ENCODE measurements at places on chromosomes 12 and 14. TPM values are rescaled to one million over a fixed set of nuclear protein-coding genes. Genes with fewer than 3 reads are reported as not detected.
A peak's percentile ranks its signal among the peaks of the same experiment; 100 is the strongest.

Gene ZNF641
- 9.4 TPM for total RNA-seq

Gene FCF1
- 71.3 TPM for total RNA-seq

GRCh38 chr12:11461433-11461832 lies 66.1 kb upstream of the PRB2 start:
- H3K27ac ChIP-seq: no peak overlapping the region
- no peaks in the 10 kb centered on the region for H3K36me3 ChIP-seq
- H3K4me1 ChIP-seq: no peaks in the 10 kb centered on the region
- no peak overlapping the region for H3K4me3 ChIP-seq
- H3K27me3 ChIP-seq: no peaks in the 10 kb centered on the region
- DNase-seq: peak; percentile 56

Gene GALNT9
- not detected for total RNA-seq

GRCh38 chr12:6444704-6445688 lies at the start of gene CD27:
Gene CD27, plus strand, starts transcription at chr12:6444955. Its CDS starts 141 bp downstream, at chr12:6445096.
- DNase-seq: no peak
- H3K4me1 ChIP-seq: no peaks in the 10 kb centered on the region
- H3K36me3 ChIP-seq: no peaks in the 10 kb centered on the region
- no peaks in the 10 kb centered on the region for H3K27me3 ChIP-seq

Gene CFAP54
- 0.99 TPM for total RNA-seq

- H3K36me3 ChIP-seq: no peaks in the 10 kb centered on the region
- H3K4me3 ChIP-seq: no peak overlapping the region
- H3K27ac ChIP-seq: no peak overlapping the region
- DNase-seq: no peak
- H3K4me1 ChIP-seq: no peaks in the 10 kb centered on the region
Measured at GRCh38 chr12:89960011-89960507, 251.4 kb upstream of the ATP2B1 start.

DNA sequence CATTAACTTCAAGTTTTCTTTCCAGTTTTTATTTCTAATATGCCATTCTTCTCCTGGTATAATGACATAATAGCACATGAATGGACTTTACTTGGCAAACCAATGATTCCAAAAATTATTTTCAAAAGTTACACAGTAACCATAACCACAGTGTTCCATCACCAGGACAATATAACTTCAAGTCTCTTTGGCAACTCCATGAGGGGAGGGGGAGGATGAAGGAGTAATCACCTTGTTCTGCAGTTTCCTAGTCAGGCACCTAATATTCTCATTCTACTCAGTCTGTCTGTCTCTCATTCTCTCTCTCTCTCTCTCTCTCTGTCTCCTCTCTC lies 66.6 kb downstream of the BTG1 start:
- no peak overlapping the region for H3K4me3 ChIP-seq
- H3K27me3 ChIP-seq: no peaks in the 10 kb centered on the region
- DNase-seq: no peak
- H3K36me3 ChIP-seq: no peaks in the 10 kb centered on the region
- H3K4me1 ChIP-seq: no peaks in the 10 kb centered on the region
- no peak overlapping the region for H3K27ac ChIP-seq

Gene TPPP2
- total RNA-seq: 0.80 TPM

GRCh38 chr12:20101046-20101445 lies 267.3 kb upstream of the PDE3A start:
- peak; percentile 48 for DNase-seq
- H3K27ac ChIP-seq: no peak overlapping the region
- peaks cover 5% of the 10 kb centered on the region for H3K4me1 ChIP-seq

DNA sequence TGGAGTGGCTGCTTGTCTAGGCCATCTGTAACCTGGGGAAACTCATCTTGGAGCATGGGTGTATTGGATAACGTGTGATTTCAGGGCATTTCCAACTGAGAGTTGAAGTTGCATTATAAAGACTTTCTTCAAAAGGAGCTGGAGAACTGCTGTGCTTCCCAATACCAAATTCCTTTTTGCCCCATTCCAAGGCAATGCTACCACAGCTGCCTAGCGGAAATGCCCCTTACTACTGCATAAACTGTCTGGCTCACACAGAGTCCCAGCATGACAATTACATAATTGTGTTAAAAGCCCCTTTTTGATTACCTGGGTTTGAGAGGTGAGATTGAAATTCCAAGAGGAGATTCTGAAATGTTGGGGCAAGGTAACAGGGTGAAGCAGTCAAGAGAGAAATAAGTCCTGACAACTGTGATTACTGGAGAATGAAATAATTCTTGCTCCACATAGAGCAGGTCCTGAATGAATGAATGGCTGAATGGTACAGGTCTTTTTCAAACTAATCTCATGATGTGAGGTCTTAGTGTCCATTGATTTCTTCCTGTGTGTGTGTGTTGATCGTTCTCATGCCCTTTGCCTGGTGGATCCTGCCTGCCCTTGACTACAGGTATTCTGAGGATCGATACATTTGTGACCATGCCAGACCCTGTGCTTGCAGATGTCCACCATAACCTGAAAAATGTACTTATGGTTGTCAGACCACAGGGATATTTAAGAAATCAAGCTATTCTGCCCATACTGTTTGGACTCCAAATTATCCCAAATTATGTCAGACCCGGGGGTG lies 386.5 kb downstream of the GRIN2B start:
- peak; percentile 39 for DNase-seq
- H3K4me3 ChIP-seq: no peak overlapping the region
- peaks cover 7% of the 10 kb centered on the region for H3K4me1 ChIP-seq
- no peak overlapping the region for H3K27ac ChIP-seq
- H3K27me3 ChIP-seq: no peaks in the 10 kb centered on the region

DNA sequence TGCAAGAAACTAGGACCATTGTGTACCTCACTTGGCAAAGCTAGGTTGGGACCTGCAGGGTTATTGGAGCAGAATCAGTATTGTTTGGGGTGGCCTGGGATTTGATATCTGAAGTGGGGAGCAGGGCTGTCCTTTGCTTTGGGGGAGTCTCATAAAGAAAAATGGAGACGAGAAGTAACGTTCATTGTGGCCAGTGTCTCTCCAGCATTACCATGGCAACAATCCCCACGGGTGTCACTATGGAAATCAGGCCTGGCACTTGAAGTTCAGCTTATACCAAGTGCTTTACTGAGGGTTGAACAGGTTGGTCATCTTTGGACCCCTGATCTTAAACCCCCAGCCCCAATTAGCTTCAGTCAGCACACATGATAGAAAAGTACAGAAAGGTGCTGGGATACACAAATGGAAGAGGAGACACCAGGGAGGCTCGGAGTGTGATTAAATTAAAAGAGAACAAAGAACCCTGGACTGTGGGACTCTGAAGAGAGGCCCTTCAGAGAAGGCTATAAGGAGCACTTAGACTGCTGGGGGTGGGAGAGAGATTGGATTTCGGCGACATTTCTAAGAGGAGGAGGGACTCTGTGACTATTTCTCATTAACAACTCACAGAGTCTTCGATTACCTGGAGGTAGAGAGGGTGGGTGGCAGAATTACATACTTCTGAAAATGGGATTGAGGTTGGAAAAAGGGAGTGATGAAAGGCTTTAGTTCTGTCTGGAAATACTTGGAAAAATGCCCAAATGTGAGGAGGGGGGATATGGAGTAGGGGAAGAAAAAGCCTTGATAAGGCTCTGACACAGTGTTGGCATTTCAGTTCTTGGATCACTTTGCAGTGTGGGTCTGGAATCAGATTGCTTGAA lies 3.7 kb downstream of the KIF5A start:
- peaks cover 21% of the 10 kb centered on the region for H3K27me3 ChIP-seq
- peak overlapping the region; percentile 25 for H3K27ac ChIP-seq
- H3K4me3 ChIP-seq: no peak overlapping the region
- no peaks in the 10 kb centered on the region for H3K36me3 ChIP-seq
- DNase-seq: no peak

Gene SDSL
- total RNA-seq: 2.0 TPM

DNA sequence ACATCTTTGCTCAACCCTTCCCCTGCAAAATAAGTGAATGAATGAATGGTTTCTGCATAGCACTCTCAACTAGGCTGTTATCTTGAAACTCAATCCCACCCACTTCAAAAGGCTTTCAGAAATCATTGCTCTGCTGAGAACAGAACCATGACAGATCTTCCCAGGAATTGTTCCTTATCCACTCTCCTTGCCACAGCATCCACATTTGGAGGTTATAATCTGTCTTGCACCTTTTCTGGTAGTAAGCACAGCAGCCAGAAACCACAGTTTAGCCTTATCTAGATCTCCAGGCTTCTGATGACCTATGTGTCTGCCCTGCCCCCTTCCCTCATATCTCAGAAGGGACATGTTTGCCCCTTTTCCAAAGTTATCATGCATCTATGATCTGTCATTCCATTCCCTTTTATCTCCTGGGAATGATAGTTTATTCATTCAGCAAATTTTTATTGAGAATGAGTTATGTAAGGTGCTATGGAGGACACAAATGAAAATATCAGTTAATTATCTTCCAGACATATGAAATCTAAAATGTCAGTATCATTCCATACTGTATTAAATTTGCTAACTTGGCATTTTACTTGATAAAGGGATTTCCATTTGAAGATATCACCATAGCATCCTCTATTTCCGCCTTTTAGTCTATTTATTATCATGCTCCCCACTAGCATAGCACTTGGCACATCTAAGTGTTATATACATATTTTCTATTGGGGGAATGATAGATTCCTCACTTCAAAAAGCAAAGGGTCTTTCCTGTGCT lies 21.4 kb downstream of the LGR5 start:
- DNase-seq: peak; percentile 71
- no peaks in the 10 kb centered on the region for H3K27me3 ChIP-seq
- peaks cover 34% of the 10 kb centered on the region for H3K36me3 ChIP-seq
- H3K4me1 ChIP-seq: peaks cover 38% of the 10 kb centered on the region
- no peak overlapping the region for H3K27ac ChIP-seq

Gene ESPL1
- 33.3 TPM for total RNA-seq

- peaks cover 4% of the 10 kb centered on the region for H3K4me1 ChIP-seq
- peaks cover 57% of the 10 kb centered on the region for H3K27me3 ChIP-seq
- no peaks in the 10 kb centered on the region for H3K36me3 ChIP-seq
- no peak for DNase-seq
Measured at GRCh38 chr14:96739200-96739910, 57.8 kb upstream of the VRK1 start.

DNA sequence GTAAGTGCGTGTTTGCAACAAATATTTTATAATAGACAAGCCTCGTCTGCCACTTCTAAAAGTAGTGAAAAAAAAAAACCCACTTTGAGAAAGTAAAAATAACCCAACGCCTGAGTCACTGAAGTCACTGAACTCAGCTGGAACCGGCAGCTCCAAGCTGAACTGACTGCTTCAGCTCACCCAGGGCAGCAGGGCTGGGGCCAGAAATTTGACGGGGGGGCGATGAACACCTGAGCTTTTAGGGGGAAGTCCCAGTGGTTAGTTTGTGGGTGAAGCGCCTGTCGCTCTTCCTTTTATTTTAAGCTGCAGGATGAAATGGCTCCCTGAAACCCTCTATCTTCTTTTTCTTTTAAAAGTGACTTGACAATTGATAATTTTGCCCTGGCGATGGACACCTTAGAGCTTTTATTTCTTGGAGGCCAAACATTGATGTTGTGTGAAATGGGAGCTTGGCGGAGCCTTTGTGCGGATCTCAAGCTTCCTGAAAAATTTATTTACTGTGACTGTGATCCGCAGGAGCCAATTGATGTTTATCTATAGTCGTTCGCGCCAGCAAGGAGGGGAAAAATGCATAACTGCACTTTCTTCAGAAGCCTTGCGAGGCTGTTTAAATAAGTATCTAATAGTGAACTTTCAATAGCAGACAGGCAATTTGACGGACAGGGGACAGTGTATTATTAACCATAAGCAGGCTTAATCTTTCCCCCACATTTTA lies 173.2 kb upstream of the MYL2 start:
- H3K27me3 ChIP-seq: no peaks in the 10 kb centered on the region
- no peak for DNase-seq
- H3K4me1 ChIP-seq: peaks cover 2% of the 10 kb centered on the region
- H3K27ac ChIP-seq: peak overlapping the region; percentile 10

Gene ENDOU
- not detected for total RNA-seq

Gene BRF1
- 44.5 TPM for total RNA-seq

Gene FIGNL2
- 9.0 TPM for total RNA-seq

Gene GLI1
- 5.6 TPM for total RNA-seq

Gene KRT71
- not detected for total RNA-seq

GRCh38 chr12:103801709-103802585 lies 39.1 kb downstream of the NT5DC3 start:
- H3K4me3 ChIP-seq: no peak overlapping the region
- no peak overlapping the region for H3K27ac ChIP-seq

DNA sequence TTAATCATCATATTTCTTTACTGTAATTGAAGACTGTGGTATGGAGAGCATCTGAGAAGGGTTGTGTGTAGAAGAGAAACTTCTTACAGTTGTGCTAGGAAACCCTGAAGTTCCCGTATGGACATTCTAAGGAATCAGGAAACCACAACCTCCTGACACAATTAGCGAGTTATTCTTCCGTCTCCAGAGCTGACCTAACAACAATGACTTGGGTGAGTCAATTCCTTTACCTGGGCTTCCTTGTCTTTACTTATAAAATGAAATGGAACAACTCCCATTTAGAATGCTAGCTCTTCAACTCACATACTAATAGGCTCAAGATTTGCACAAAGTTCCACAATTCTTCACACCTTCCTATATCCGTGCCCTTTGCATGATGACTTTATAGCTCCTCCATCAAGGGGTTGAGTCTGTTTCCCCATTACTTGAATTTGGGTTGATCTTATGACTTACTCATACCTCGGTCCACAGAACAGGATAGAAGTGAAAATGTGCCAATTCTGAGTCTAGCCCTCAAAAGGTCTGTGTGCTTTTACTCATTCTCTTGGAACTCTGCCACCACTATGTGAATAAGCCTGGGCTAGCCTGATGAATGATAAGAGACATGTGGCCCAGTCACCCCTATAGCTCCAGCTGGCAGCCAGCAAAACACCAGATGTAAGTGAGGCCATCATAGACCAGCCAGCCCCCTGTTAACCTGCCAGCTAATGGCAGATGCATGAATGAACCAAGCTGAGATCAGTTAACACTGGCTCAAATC lies 459.4 kb downstream of the ETNK1 start:
- no peak overlapping the region for H3K27ac ChIP-seq
- no peaks in the 10 kb centered on the region for H3K27me3 ChIP-seq
- H3K4me3 ChIP-seq: no peak overlapping the region

DNA sequence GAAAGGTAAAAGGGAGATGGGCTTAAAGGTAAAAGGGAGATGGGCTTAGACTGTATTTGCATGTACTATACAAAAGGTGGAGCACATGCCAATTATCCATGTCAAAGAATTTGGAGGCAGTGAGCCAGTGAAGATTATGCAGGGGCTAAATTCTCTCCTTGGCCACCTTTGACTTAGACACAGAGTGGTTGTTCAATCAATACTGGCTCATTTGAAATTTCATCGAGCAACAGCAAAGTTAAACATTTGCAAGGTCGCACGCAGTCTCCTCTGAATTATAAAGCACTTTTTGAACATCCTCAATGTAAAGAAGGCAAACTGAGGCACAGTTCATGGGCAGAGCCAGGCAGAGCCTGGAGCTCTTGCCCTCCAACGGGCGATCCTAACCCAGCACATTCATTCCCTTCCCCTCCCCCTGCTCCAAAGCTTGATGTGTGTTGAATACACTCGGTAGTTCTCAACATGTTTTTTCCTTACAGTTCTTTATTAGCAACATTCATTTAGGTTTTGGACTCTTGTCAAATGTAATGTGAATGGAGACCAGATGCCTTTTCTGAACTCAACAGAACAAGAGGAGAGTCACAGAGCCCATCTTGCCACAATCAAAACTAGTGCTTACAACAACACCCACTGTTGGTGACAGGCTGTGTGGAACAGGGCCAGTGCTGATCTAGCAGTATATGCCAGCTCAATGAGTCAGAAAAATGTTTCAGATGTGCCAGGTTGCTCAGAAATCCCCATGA lies 169.7 kb upstream of the G2E3 start:
- H3K27ac ChIP-seq: no peak overlapping the region
- H3K4me3 ChIP-seq: no peak overlapping the region
- H3K36me3 ChIP-seq: no peaks in the 10 kb centered on the region
- peaks cover 6% of the 10 kb centered on the region for H3K4me1 ChIP-seq
- no peaks in the 10 kb centered on the region for H3K27me3 ChIP-seq
- no peak for DNase-seq

Gene TSPAN11
- 0.27 TPM for total RNA-seq

Gene GLS2
- total RNA-seq: 2.2 TPM

Gene SIX4
- 14.2 TPM for total RNA-seq
